ENCODE measurements at places on chromosomes 2 and 18.
A peak's percentile ranks its signal among the peaks of the same experiment; 100 is the strongest.

DNA sequence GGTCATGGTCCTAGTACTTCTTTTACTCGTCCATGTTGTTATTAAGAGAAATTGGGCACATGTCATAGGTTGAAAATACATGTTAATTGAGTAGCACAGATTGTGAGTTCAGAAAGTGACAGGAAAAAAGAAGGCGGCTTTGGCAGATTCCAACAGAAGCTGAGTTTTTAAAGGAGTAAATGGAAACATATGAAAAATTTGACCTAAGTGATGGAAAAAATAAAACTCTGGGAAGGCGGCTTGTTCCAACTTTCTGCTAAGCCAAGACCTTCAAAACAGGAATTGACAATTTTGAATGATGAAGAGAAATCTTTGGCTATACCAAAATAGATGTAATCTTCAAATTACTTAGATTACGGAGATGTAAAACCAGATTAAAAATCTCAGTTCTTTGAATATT lies 868.0 kb downstream of the EPHA4 start:
- DNase-seq = no peak

DNA sequence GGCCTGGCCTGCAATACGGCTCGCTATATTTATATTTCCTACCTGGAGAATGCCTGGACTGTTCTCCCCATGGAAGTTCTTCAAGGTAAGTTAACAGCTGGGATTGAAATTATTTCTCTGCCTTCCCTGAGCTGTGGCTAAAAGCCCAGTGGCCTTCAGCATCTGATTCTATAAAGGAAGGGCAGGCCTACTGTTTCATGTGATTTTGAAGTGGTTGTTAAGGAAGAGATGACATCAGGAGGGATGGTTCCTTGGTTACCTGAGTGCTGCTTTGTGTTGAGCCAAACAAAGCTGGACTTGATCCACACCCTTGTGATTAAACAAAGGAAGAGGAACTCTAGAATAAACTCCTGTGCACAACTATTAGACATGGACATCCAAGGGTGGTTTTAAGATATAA lies 61.6 kb downstream of the MFSD6 start:
- peak; percentile 24 for DNase-seq

GRCh38 chr2:158569284-158569683 lies 112.5 kb downstream of the PKP4 start:
- DNase-seq = no peak

GRCh38 chr18:12659904-12660605 lies 2.1 kb upstream of the SPIRE1 start:
- DNase-seq = peak; percentile 39

All from HEK293T (cell line).